Stimulated activated CD8-positive, alpha-beta memory T cell treated with anti-CD3 and anti-CD28 coated beads, Interleukin-15, amount 100 ng/mL, for 4 hours (primary cell): ENCODE measurements at places on chromosomes 5 and 9.

- no peak for DNase-seq
These were observed 70.2 kb upstream of the ADAMTS2 start for GRCh38 chr5:179415291-179416060.

- DNase-seq: no peak
These were observed 329.5 kb downstream of the DEPDC1B start for GRCh38 chr5:60370508-60370907.

DNA sequence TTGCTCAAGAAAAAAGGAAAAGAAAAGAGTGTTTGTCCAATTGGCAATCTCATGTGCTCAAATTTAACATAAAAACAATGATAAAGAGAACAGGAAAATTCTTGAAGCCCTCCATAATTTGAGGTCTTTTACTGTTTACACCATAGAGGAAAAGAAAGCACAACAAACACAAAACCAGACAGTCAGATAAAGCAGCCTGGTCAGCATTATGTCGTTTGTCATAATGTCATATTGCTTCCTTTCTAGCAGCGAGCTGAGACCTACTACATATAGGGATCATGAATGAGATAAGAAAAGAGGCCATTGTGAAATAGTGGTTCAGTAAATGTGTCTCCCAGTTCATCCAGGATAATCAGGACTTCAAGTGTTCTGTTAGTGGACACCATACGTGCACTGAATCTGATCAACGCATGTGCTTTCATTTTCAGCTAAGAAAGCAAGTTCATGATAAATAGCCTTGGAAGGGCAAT lies 64.7 kb upstream of the SELENOP start:
- no peak for DNase-seq

- no peak for DNase-seq
These were observed 155.8 kb downstream of the ZNF608 start for GRCh38 chr5:124590686-124591085.

- no peak for DNase-seq
These were observed 354.2 kb upstream of the EFNA5 start for GRCh38 chr5:108024986-108025385.

DNA sequence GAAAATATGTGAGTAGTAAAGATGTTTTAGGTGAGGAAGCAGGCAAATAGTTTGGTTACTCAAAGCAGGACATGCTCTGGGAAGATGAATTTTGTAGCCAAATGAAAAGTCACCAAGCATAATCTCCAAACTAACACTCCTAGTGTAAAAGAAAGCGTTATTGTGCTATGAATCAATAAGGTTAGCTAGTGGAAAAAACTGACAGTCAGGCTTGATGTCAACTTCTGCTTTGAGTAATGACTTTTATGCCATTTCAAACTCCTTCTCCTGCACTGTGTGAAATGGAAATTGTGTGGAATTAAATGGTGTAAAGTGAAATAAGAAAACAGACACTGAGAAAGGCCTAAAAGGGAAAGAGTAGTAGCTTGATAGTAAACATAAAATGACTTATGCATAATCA lies 637.2 kb upstream of the DMAC1 start:
- DNase-seq: no peak

GRCh38 chr5:54793468-54794134 lies 191.8 kb downstream of the ESM1 start:
- no peak for DNase-seq

DNA sequence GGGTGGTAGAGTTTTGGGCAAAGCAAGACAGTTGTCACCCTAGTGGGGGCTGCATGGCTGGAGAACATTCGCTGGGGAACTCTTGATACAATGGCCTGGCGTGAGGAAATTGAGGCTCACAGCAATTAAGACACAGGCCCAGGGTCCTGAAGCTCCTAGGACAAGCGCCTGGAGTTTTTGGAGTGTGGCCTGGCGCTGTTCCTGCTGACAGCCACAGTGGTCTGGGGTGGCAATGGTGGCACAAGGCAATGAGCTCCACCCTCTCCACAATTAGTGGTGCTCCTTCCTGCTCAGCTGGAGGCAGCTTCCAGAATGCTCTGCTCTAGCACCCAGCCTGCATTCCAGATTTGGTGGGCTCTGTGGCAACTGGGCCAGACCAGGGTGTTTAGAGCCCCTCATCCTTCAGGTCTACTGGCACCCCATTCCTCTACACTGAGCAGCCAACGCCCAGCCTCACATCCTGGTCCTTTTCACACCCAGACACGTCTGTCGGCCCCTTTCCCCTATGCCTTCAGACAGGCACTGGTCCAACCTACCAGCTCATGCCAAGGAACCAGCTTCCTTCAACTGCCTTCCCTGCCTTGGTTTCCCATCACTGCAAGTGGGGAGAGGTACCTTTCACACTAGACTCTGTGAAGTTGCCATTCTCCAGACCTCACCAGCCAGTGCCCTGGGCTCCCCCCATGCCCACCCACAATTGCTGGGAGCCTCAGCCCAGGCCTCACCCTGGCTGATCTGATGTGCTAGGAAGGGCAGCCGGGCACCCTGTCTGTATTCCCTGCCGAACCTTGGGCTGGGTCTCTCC lies 138.1 kb upstream of the COL5A1 start:
- DNase-seq: no peak

- no peak for DNase-seq
These were observed 66.9 kb downstream of the TLR4 start for GRCh38 chr9:117771136-117771535.

DNA sequence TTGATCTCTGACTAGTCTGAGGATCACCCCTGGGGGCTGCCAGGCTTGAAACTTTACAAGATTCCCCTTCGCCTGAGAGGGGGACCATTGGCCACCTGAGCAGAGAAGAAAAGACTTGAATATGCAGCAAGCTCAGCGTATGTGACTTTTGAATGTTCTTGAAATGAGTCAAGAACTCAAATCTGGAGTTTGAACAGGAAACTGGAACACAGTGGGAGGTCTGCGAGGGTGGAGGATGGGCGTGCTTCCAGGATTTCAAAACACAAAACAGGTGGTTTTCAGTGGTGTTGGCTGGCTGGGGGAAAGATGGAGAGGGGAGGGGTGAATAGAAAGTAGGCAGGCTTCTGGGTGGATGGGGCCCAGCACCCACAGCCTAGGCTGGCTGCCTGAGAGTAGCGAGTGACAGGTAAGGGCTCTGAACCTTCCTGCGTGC lies 40.6 kb downstream of the TMEM174 start:
- DNase-seq: no peak

- no peak for DNase-seq
These were observed 28.2 kb upstream of the NCS1 start for GRCh38 chr9:130143958-130144366.

DNA sequence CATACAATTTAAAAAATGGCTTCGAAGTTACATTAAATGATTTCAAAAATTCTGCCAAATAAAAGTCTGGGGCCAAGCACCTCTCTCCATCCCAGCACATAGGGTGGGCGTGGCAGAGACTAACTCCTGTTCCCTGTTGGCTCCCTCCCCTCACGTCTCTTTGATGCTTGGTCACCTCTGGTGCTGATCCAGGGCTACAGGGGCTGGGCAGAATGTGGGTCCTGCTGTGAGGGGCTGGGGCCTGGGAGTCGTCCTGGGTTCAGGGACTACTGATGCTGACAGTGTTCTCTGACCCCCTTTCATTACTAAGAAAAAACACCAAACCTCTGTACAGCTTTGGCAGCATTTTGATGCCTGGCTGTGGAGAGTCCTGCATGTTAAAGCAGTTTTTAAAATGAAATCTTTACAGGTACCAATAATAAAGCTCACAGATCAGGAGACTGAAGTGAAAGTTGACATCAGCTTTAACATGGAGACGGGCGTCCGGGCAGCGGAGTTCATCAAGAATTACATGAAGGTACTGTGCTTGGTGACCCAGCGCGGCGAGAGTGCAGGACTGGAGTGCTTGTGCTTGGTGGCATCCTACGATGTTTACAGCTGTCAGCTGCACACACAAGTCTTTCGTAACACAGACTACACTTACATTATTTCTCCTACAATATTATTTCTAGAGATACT lies 29.0 kb downstream of the TENT4A start:
- no peak for DNase-seq
